Activated T-cell treated with anti-CD3 and anti-CD28 coated beads, Interleukin-2, amount 50 U/mL, for 48 hours (primary cell): ENCODE measurements at places on chromosomes 5 and 9.
A peak's percentile ranks its signal among the peaks of the same experiment; 100 is the strongest.

DNA sequence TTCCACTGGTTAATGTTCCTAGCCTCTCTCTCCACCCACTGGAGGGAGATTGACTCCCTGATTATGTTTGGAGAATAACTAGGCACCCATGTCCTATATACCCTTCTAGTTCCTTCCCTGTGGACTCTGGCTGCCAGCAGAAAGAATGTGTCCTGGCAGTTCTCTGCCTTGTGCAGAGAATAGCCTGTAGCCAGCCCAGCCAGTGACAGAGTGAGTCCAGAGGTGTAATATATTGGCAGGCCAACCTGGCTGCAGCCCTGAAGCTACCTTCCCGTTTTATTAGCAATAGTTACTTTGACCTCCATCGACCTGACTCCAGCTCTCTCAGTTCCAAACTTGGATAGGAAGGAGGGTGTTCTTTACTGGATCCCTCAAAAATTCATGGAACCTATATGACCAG is 8.1 kb downstream of the SETD9 start:
- no peak for DNase-seq

GRCh38 chr9:128595471-128595870 is 43.1 kb downstream of the SPTAN1 start:
- DNase-seq, result no peak

DNA sequence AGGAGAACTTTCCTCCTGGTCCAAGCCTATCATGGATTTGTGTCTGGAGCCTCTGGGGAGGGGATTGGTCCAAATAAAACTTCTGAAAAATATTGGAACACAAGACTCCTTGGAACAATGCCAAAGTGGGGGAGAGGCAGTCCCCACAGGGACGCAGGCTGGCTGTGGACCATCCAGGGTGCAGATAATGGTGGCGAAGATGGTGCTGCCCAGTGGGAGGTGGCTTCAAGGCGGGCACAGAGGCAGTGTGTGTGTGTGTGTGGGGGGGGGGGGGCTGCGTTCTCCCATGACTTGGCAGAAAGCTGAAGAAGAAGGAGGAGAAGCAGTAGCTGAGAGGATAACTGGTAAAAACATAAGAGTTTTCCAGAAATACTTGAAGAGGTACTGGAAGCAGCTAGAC is 186.4 kb downstream of the MELK start:
- DNase-seq, result no peak

DNA sequence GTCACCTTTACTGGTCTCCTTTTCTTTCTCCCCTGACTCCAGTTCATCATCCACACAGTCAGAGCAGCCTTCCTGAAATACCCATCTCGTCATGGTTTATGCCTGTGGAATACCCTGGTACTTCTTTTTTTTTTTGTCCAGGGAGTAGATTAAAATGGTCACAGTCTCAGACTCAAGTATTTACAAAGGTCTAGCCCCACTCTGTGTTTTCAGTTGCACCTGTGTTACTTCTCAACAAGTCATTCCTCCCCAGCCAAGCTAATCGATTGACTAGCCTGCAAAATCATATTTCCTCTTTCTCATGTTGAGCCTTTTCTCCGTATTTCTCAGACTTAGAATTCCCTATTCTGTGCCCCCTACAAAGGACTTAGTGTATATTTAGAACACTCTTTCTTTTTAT is 155.2 kb upstream of the KCNN2 start:
- no peak for DNase-seq

- no peak for DNase-seq
Observed at GRCh38 chr5:180043377-180043776, 28.2 kb downstream of the RNF130 start.

DNA sequence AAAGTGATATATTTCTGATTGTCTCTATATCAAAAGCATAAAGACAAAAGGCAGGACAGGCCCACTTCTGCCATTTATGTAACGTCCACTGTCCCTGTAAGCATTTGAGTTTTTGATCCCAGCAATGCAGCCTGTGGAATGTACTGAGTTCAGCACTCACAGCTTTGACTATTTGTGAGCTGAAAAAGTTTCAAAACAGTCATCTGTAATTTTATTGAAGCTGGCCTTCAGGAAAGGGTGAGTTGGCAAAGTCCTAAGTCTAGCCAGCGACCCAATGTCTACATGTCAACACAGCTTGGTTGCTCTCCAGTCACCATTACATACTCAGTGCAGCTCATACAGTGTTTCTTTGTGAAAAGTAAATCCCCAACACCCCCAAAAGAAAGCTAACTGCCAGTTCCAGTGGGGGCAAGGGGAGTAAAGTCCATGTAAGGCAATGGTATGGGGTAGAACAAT is 9.7 kb downstream of the LIFR start:
- no peak for DNase-seq

DNA sequence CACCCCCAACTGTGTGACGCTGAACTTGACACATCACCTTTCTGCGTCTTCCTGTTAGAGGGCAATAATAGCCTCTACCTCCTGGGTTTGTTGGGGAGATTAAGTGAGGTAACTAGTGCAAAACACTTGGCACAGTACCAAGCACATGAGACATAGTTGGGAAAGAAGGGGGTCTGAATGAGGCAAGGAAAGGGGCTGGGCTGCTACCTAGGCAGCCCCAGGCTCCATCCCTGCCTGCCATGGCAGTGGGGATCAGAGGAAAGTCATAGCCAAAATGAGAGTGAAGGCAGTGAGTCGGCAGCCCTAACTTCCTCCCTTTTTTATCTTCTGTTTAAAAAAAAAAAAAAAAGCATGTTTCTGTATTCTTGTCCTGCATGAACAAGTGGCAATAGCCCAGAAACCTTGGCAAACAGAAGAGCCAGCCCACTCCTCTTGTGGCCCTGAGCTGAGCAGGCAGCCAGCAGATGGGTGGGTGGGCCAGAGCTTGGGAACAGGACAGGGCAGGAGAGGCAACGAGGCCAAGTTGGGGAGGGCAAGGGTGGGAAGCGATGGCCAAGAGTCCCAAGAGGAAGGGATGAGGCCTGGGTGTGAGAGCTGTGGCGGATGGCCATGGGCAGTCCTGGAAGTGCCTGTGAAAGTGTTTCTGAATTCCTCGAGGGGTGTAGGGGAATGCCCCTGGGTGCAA is 11.4 kb downstream of the CAMK2A start:
- no peak for DNase-seq

GRCh38 chr5:71907608-71908145 is 188.6 kb downstream of the CARTPT start:
- DNase-seq, result no peak

DNA sequence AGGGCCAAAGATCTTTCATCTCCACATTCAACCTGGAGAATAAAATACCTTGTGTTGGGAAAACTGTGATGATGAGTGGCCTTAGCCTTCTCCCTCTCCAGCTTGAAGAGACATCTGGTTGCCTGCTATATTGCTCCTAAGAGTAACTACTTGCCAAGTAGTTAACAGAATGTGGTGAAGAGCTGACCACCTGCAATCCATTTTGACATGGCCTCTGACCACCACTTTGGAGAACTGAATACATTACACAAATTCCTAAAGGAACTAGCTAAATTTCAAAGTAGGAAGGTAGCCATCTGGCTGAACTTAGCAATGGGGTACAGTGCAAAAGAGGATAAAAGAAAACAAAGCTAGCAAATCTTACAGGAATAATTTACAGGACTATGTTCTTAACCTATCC is 7.2 kb downstream of the TBCA start:
- no peak for DNase-seq

DNA sequence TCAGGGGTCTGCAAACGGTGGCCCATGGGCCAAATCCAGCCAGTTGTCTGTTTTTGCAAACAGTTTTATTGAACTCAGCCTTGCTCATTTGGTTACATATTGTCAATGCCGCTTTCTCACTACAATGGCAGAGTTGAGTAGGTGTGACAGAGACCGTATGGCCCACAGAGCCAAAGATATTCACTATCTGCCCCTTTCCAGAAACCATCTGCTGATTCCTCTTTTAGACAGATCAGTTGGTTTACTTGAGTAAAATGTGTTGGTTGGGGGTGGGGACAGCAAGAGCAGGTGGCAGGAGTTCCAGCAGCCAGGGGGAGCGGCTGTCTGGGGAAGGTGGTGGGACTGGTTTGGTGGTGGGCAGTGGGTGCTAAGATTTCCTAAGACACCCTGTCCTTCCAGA is 54.8 kb downstream of the COL27A1 start:
- no peak for DNase-seq

- no peak for DNase-seq
Observed at GRCh38 chr9:124399323-124399967, 15.8 kb downstream of the PSMB7 start.

GRCh38 chr9:136974817-136975535 is 2.3 kb upstream of the PTGDS start:
- DNase-seq, result no peak

GRCh38 chr5:856531-857425 is 6.0 kb upstream of the ZDHHC11 start:
- DNase-seq, result no peak

GRCh38 chr5:107502676-107503060 is 168.1 kb downstream of the EFNA5 start:
- no peak for DNase-seq

GRCh38 chr9:127536499-127536898 is 75.6 kb upstream of the STXBP1 start:
- DNase-seq, result no peak

DNA sequence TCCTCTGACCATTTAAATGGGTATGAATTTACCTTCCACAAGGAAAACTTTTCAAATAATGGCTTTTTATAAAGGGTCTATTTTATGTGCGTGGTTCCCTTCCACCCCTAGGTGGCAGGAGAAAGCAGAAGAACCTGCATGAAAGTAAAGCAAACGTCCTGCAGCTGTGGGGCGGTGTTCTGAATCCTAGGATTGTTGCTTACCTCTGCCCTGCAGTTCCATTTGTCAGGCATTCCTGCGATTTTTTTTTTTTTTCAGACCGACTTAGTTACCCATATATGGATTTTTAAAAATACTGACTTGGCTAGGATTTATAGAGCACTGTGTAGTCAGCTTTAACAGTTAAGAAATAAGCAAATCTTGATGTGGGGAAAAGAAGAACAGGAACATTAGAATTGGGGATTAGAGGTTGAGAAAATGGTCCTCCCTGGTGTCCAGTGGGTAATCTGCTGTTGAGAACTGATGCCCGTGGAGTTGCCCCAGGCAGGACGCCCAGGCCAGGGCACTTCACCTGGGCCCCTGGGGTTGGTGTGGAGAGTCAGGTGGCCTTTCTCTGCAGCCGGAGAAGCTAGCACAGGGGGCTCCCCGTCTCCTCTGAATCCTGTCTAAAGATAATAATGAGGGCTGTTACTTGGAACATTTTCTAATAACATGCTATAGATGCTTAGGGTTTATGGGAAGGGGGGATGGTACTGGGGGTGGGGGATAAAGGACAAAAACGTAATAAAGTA is 30.4 kb upstream of the LTC4S start:
- peak; percentile 48 for DNase-seq

GRCh38 chr9:38145526-38146053 is 76.6 kb upstream of the SHB start:
- no peak for DNase-seq

DNA sequence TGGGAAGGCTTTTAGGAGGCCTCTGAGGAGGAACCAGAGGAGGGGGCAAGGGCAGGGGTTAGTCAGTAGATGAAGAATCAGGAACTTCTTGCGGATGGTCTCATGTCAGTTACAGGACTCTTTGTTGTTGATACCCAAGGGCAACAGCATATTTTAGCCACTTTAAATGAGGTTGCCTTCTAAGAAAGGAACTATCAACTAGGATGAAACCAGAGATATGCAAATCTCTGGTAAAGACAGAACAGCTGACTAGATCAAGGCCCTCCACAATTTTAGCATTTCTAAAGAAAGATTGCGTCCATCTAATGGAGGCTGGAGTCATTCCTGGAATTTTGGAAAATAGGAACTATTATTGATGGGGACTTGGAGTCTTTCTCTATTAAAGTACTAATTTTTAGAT is 57.7 kb upstream of the KLF4 start:
- no peak for DNase-seq

DNA sequence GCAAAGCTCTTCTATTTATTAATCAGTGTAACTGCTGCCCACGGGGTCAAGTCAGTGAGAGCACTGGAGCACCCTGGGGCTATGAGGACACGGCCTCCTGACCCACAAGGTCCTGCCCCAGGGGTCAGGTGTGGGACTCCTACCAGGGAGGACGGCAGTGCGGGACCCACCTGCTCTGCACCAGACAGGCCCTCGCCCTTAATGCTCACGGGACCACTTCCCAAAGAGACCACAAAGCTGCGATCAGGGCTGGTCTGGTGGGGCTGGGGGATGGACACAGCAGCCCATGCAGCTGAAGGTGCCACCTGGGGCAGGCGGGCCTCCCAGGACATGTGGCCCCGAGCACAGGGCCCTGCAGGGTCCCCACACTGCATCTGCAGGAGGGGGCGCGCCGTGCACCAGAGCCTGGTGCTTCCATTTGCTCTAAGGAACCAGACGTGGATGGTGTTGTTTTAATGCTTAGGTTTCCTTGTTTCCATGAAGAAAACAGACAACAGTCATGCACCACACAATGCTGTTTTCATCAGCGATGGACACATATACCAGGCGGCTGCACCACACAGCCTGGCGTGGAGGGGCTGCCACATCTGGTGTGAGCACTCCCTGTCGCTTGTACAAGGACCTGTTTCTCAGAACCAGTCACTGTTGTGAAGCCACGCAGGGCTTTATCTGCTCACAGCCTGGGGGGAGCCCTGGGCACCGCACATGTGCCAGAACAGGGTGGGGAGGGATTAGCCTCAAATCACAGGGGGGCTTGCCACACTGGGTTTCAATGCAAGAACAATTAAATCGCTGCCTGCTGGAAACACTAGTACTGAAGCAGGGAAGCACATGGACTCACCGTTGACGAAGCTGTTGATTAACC is 22.6 kb downstream of the CLPTM1L start:
- no peak for DNase-seq

GRCh38 chr5:59832577-59833301 is 60.8 kb downstream of the PDE4D start:
- no peak for DNase-seq

GRCh38 chr5:96933764-96934707 is 1.8 kb upstream of the LNPEP start:
- DNase-seq, result no peak

GRCh38 chr9:85061969-85062368 is 392.4 kb downstream of the NTRK2 start:
- no peak for DNase-seq

GRCh38 chr5:143782588-143783386 is 29.2 kb upstream of the HMHB1 start:
- no peak for DNase-seq

DNA sequence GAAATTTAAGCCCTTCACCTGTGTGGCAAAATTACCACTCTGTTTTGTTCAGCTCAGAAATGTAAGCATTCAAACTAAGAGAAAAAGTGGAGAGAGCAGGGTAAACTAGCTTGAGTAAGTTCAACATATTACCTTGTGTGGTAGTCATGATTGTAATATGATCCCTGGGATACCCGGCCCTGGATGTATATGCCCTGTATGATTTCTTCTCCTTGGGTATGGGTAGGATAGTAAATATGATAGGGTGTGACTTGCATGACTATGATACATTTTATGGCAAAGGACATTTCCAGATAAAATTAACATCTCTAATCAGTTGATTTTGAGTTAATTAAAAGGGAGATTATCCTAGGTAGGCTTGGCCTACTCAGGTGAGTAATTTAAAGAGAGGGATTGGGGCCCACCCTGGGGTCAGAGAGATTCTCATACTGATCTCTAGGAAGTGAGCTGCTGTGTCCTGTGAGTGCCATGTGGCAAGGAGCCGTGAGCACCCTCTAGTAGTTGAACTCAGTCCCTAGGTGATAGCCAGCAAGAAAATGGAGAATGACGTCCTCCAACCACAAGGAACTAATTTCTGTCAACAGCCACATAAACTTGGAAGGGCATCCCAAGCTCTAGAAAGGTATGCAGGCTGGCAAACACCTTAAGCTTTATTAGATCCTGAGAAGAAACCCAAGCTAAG is 62.2 kb upstream of the ANXA1 start:
- DNase-seq, result no peak
